ENCODE measurements at places on chromosomes 7 and 10. TPM values are rescaled to one million over a fixed set of nuclear protein-coding genes. Genes with fewer than 3 reads are reported as not detected.

GRCh38 chr10:6746782-6747181 is 166.7 kb upstream of the PRKCQ start:
- no peak overlapping the region for H3K4me3 ChIP-seq
- no peaks in the 10 kb centered on the region for H3K4me1 ChIP-seq
- H3K27ac ChIP-seq: no peak overlapping the region
- no peaks in the 10 kb centered on the region for H3K36me3 ChIP-seq

- H3K27me3 ChIP-seq: no peaks in the 10 kb centered on the region
- peaks cover 68% of the 10 kb centered on the region for H3K4me1 ChIP-seq
- H3K4me3 ChIP-seq: peak within 1 kb of the TSS; percentile 88
- H3K27ac ChIP-seq: peak within 1 kb of the TSS; percentile 90
- DNase-seq: peak; percentile 66
- H3K36me3 ChIP-seq: peaks cover 10% of the 10 kb centered on the region
Observed at GRCh38 chr7:28180364-28181147, at the start of gene JAZF1. TSS of gene JAZF1 (minus strand) at chr7:28180795.

DNA sequence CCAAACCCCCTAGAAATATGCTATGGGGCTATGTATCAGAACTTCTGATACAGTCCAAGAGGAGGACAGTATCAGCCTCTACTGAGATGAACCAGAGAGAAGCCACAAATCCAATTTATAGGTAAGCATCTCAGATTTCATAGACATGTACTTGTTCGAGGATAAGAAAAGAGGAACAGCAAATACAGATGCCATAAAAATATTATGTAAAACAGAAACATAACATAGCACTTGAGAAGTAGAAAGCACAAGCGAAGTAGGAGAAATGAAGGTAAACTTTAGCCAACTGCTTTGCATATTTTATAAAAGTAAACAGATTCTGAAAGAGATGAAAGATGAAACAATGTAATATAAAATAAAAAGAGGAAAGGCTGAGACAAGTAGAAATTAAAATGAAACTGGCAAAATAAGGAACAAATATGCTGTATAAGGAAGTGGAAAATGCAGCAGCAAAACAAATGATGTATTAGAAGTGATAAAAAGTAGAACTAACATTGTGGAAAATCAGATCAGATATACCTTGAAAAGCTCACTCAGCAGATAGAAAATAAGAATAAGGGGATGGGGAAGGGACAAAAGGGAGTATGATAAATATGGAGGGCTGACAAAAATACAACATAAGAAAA is 135.1 kb downstream of the SKAP2 start:
- H3K27me3 ChIP-seq: no peaks in the 10 kb centered on the region
- peak overlapping the region; percentile 47 for H3K27ac ChIP-seq

GRCh38 chr10:76492026-76492425 is 1060.6 kb downstream of the LRMDA start:
- DNase-seq: no peak
- no peaks in the 10 kb centered on the region for H3K4me1 ChIP-seq
- H3K4me3 ChIP-seq: no peak overlapping the region
- H3K27ac ChIP-seq: no peak overlapping the region
- no peaks in the 10 kb centered on the region for H3K36me3 ChIP-seq
- H3K27me3 ChIP-seq: no peaks in the 10 kb centered on the region

GRCh38 chr7:11858026-11858425 is 26.0 kb upstream of the THSD7A start:
- H3K27ac ChIP-seq: no peak overlapping the region
- H3K4me1 ChIP-seq: no peaks in the 10 kb centered on the region
- H3K27me3 ChIP-seq: no peaks in the 10 kb centered on the region
- no peak for DNase-seq
- no peak overlapping the region for H3K4me3 ChIP-seq

GRCh38 chr10:115355162-115355760 is 262.1 kb downstream of the ATRNL1 start:
- no peak for DNase-seq
- no peak overlapping the region for H3K27ac ChIP-seq
- H3K36me3 ChIP-seq: no peaks in the 10 kb centered on the region
- no peaks in the 10 kb centered on the region for H3K27me3 ChIP-seq
- no peaks in the 10 kb centered on the region for H3K4me1 ChIP-seq

CHST15 gene
- total RNA-seq: 12.1 TPM

DNA sequence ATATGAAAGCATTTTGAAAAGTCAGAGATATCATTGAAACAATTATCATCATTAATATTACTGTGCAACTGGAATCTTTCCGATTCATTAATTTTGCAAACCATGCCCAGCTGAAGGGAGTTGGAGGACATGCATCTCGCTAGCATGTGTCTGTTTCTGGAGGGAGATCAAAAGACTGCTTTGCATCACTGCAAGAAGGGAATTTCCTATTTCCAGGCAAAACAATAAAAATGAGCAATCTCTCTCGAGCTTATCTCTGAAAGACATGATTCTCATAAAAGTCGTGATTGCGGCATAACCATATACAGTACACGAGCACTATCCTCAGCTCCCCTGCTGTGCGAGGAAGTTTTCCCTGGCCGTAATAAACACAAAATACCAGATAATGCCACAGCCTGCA is 607.6 kb upstream of the DPP6 start:
- H3K4me1 ChIP-seq: no peaks in the 10 kb centered on the region
- no peak for DNase-seq
- H3K27ac ChIP-seq: no peak overlapping the region
- no peaks in the 10 kb centered on the region for H3K27me3 ChIP-seq
- H3K36me3 ChIP-seq: no peaks in the 10 kb centered on the region
- H3K4me3 ChIP-seq: no peak overlapping the region

DNA sequence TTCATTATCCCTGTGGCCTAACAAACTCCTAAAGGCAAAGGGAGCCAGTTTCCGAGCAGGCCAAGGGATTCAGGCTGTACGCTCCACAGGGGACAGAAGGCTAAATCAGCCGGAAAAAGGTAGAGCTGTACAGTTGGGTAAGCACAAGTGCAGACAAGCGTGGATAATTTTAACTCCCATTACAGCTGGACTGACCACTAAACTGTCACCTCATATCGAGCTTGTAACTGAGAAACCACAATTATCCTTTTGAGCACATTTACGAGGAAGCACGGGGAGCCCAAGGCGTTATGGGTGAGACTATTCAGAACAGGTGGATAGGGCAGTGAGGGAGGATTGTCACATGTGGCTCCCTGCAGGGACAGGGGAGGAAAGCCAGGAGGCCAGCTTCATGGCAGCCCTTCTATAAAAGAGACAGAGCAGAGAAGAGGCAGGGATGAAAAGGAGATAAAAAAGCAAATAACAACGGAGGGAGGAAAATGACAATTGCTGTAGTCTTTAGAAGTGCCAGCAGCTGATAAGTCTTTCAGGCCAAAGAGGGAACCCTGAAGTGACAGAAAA is 288.0 kb downstream of the FGFR2 start:
- H3K36me3 ChIP-seq: no peaks in the 10 kb centered on the region
- no peak overlapping the region for H3K4me3 ChIP-seq
- DNase-seq: no peak
- H3K4me1 ChIP-seq: no peaks in the 10 kb centered on the region
- no peak overlapping the region for H3K27ac ChIP-seq
- no peaks in the 10 kb centered on the region for H3K27me3 ChIP-seq

DNA sequence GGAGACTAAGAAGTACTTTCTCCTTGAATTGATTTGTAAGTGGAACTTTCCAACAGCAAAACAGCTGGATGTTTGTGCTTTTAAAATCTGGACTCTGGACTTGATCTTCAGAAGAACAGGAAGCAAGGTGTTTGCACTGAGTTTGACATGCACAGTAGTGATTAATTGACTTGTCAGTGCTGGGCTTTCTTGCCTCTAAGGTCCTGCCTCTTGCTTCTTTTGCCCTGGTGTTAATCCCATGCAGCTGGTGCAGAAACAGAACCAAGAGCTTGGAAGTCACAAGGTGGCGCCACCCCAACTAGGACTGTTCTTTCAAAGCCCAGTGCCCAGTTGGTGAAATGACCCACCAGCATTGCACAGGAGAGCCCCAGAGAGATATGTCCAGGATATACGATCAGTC is 66.8 kb upstream of the SEPHS1 start:
- H3K27me3 ChIP-seq: peaks cover 12% of the 10 kb centered on the region
- H3K36me3 ChIP-seq: no peaks in the 10 kb centered on the region
- H3K4me1 ChIP-seq: peaks cover 11% of the 10 kb centered on the region
- H3K27ac ChIP-seq: no peak overlapping the region
- no peak overlapping the region for H3K4me3 ChIP-seq

GRCh38 chr7:4209126-4209525 is 473.0 kb upstream of the FOXK1 start:
- H3K4me1 ChIP-seq: no peaks in the 10 kb centered on the region
- no peaks in the 10 kb centered on the region for H3K27me3 ChIP-seq
- no peaks in the 10 kb centered on the region for H3K36me3 ChIP-seq
- H3K4me3 ChIP-seq: no peak overlapping the region
- H3K27ac ChIP-seq: no peak overlapping the region

DNA sequence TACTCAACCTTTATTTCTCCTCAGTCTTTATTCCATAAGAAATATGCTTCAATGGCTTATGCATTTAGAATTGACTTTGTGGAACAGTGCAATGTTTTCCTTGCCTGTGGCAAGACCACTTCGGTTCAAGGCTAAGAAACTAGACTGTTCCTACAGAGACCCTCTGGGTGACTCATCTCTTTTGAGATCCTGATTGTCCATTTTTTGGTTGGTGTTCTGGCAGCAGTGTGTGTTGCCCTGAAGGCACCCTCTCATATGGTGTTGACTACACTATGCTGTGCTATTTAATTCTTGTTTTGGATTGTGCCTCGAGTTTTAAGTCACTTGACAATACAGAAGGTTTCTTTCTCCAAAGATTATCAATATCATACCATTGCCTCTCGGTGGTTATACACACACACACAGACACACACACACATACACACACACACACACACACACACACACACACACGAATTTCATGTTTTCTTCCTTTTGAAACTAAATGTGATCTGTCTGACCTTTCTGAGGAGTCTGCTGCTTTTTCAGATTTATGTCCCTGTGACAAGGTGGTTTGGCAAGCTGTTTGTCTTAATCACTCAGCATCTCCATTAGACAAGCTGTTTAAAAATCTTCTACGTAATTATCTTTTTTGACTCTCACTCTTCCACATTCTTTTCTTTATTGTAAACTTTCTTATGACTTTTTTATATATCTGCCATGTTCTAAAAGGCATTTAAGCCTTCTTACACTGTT is 187.2 kb downstream of the VTI1A start:
- no peaks in the 10 kb centered on the region for H3K4me1 ChIP-seq
- no peak overlapping the region for H3K27ac ChIP-seq
- no peaks in the 10 kb centered on the region for H3K27me3 ChIP-seq
- H3K36me3 ChIP-seq: peaks cover 4% of the 10 kb centered on the region
- no peak overlapping the region for H3K4me3 ChIP-seq

GRCh38 chr7:23973264-23973663 is 263.2 kb downstream of the STK31 start:
- no peak overlapping the region for H3K27ac ChIP-seq
- no peak overlapping the region for H3K4me3 ChIP-seq
- DNase-seq: no peak
- H3K4me1 ChIP-seq: no peaks in the 10 kb centered on the region
- H3K36me3 ChIP-seq: no peaks in the 10 kb centered on the region

DGKB gene
- total RNA-seq: not detected

GRCh38 chr7:81355911-81356310 is 413.9 kb downstream of the HGF start:
- DNase-seq: no peak
- no peak overlapping the region for H3K27ac ChIP-seq
- H3K36me3 ChIP-seq: no peaks in the 10 kb centered on the region
- H3K4me1 ChIP-seq: no peaks in the 10 kb centered on the region
- H3K27me3 ChIP-seq: no peaks in the 10 kb centered on the region

SPDYE9 gene
- not detected for total RNA-seq

All from activated B cell treated with CpG ODN at 0.5 μM for 24 hours (primary cell).